ENCODE measurements at places on chromosomes 16 and 17.

- DNase-seq = no peak
These were observed 202.8 kb upstream of the WSB1 start for GRCh38 chr17:27091043-27091497.

DNA sequence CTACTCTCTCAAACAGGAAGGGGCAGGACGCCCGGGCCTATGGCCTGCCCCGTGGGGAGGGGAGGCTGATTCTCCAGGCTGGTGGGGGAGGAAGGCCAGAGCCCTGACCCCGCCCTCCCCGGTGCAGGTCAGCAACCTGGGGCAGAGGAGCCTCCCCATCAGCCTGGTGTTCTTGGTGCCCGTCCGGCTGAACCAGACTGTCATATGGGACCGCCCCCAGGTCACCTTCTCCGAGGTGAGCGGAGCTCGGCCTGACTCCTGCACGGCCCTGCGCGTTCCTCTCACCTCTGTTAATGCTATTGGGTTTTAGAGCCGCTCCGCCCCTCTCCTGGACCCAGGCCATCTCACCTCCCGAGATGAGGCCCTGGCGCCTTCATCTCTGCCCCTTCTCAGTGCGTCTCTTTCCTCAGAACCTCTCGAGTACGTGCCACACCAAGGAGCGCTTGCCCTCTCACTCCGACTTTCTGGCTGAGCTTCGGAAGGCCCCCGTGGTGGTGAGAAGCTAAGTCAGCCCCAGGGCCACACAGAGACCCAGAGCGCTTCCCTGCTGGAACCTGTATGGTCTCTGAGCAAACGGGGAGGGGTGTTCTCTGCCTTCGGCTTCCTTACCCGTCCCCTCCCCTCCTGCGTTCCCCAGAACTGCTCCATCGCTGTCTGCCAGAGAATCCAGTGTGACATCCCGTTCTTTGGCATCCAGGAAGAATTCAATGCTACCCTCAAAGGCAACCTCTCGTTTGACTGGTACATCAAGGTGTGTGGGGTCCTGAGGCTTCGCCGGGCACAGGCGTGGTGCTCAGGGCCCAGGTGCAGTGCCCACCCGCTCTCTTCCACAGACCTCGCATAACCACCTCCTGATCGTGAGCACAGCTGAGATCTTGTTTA, 25.1 kb upstream of the ITGAX start:
- no peak for DNase-seq

DNA sequence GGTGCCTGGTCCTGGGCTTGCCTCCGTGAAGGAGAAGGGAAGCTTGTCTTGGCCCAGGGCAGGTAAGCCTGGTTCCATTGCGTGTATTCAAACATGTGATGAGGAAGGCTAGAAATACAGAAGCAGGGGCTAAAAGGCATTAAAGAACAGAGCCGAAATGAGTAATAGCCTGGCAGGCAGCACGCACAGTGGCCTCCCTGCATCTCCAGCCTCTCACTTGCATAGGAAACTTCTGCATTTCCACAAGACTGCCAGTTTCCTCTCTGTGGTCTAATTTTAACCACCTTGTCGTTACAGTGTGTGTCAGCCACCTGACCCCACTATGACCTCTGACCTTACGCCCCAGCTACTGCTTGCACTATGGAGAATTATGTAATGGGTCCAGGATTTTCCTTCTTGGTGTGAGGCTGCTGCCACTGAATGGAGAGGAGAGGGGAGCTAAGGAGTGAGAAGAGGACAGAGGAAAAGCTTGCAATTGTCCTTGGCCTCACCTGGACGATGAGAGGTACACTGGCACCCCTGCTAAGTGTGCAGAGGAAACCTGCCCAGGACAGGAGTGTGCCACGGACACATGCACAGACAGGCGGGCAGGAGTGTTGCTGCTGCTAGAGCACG, 32.8 kb downstream of the HIC1 start:
- DNase-seq = peak; percentile 85

DNA sequence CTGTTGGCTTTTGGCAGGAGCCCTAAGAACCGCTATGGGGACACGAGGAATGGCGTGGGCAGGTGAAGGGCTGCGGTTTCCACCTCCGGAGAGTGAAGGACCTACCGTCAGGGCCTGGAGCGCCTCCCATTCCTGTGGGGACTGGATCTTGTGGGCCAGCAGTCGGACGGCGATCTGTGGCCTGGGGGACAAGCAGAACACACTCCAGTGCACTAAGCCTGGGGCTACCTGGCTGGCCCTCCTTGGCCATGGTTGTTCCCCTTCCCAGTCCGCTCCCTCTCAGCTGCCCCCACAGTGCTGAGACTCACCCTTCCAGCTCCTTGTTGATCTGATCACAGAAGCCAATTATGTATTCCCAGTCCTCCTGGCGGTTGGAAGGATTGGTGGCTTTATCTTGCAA, 15.0 kb downstream of the GGA3 start:
- no peak for DNase-seq

- no peak for DNase-seq
These were observed 56.7 kb upstream of the ERCC4 start for GRCh38 chr16:13863075-13863765.

DNA sequence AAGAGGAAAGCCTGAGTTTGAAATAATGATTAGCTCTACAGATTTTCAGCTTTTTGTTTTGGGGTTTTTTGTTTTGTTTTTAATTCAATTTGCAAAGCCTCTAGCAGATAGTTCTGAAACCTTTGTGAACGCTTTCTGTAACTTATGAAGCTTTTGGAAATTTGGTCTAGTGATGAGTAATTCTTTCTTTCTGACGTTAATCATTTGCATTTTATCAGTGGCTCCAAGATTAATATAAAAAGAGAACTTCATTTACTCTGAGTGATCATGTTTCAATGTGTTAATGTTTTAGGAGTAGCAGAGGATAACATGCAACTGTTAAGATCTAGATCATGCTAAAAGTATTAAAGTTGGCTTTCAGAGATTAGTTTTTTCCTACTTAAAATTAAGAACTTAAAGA, 160.3 kb upstream of the TBX2 start:
- no peak for DNase-seq

DNA sequence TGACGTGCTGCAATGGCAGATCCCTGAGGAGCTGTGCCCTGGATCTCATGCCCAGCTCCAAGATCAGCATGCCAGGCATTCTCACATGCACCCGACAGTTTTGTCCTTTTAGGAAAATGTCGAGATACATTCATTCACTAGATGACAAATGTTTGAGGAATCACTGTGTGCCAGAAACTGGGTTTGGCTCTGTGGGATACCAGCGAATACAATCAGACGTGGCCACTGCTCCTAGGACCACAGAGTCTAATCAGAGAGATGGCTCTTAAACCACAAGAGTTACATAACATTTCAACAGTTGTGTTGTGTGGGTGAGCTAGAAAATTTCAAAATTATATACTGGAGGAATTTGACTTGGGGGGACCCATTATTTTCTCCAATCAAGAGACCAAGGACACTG, 579.7 kb downstream of the CDH13 start:
- DNase-seq = no peak

GRCh38 chr17:77824102-77824779, 134.3 kb upstream of the TNRC6C start:
- DNase-seq = no peak

DNA sequence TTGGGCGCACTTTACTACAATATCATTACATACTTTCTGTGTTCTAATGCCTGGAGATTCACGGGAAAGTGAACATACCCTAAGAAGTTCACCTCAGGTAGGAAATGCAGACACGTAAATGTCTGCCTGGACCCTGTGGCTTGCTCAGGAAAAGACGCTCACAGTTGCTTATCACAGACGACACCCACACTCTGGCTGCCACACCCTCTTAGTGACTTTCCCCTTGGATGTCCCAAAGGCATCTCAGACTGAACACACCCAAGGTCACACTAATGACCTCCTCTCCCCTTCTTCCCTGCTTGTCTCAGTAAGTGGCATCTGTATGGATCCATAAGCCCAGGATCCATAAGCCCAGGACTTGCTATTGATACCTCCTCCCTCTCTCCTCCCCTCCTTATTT, 32.6 kb downstream of the CDRT15 start:
- no peak for DNase-seq

- no peak for DNase-seq
These were observed 565.6 kb downstream of the WWOX start for GRCh38 chr16:78664811-78665772.

GRCh38 chr16:78444-79150, 572 bp downstream of the MPG start:
- DNase-seq = no peak

- no peak for DNase-seq
These were observed 46.9 kb downstream of the ZFHX3 start for GRCh38 chr16:73000907-73001521.

GRCh38 chr17:55023626-55024025, 55.1 kb downstream of the STXBP4 start:
- DNase-seq = no peak

- no peak for DNase-seq
These were observed 11.9 kb downstream of the SBK1 start for GRCh38 chr16:28304214-28304613.

- DNase-seq = no peak
These were observed 8.9 kb upstream of the TMEM220 start for GRCh38 chr17:10738521-10739258.

DNA sequence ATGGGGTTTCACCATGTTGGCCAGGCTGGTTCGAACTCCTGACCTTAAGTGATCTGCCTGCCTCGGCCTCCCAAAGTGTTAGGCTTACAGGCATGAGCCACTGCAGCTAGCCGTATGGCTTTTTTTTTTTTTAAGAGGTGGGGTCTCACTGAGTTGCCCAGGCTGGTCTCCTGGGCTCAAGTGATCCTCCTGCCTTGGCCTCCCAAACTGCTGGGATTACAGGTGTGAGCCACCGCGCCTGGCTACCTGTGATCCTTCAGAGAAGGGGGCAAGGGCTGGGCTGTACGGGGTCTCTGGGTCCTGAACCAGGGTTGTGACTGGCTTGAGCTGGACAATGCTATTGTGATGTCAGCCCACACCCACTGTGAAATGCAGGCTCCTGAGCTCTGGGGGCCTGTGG, at the start of gene RNF151:
RNF151 (plus strand) TSS at position 397 of the 400 bp plus-strand sequence. CDS start 26 bp downstream, outside the sequence.
- no peak for DNase-seq

DNA sequence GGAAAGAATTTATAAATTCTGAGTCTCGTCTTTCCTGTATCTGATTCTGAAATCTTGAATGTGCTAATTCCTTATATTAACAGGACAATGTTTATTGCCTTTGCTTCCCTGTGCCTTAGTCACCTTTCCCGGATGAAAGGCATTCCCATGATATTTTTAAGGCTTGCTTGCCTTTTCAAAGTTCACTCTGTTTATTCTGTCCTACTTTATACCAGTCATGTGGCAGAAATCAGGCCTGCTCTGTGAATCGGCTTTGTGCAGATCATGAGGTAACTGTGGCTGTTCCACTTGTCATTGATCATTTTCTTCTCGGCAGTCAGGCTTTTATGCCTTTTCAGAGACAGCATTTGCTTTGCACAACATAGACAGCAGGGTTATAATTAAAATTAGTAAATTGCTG, 28.8 kb upstream of the ABCC11 start:
- DNase-seq = no peak

GRCh38 chr16:75614066-75614897, 8.8 kb downstream of the ADAT1 start:
- no peak for DNase-seq

- DNase-seq = no peak
These were observed 3.9 kb upstream of the RAB40B start for GRCh38 chr17:82702231-82702927.

- DNase-seq = peak; percentile 15
These were observed 355.3 kb downstream of the TOX3 start for GRCh38 chr16:52191531-52192134.

DNA sequence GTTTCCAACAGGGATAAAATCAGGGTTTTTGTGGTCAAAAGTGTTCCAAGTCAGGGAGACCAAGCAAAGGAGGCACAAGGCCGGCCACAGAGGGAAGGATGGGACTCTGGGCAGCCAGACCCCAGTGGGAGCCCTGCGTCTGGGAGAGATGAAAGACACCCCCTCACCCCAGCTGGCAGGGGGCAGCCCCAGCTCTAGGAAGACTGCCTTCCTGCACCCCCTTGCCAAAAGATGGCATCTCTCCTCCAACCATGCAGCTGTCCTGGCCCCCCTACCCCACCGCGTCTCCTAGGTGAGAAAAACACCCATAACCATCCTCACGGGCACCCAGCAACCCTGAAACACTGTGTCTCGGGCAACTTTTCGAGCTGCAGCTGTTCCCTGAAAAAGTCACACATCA, 51.3 kb downstream of the CUEDC1 start:
- DNase-seq = no peak

DNA sequence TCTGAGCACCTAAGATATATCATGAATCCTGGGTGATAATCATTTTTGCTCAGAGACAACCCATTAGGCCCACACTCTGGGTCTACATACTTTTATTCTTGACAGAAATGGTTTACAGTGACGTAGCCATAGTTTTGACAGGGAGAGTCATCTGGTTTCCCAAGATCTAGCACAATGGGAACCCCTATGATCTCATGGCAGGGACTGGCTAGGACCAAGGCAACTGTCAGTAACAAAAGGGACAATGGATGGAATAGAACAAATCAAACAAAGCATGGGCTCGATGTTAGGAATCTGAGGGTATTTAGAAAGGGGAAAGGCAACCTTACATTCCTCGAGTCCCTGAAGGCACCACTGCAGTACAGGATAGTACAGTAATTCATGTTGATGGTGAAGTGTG, 20.5 kb downstream of the CFAP97D1 start:
- DNase-seq = no peak

DNA sequence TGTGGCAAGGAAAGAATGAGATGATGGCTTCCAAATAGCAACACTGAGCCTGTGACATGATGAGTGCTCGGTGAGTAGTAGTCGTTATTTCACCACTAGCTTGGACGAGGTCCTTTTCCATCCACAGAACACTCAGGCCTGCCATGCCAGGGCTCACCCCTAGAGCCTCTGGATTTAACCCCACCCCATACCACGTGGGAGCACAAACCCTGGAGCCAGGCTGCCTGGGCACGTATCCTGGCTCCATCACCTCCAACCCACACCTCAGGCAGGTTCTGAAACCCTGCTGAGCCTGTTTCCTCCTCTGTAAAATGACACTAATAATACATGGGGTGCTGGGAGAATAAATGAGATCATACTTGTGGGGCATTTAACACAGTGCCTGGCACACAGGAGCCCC, 192.4 kb downstream of the KATNIP start:
- DNase-seq = no peak

GRCh38 chr17:6461792-6462524, 17.7 kb downstream of the PIMREG start:
- no peak for DNase-seq

DNA sequence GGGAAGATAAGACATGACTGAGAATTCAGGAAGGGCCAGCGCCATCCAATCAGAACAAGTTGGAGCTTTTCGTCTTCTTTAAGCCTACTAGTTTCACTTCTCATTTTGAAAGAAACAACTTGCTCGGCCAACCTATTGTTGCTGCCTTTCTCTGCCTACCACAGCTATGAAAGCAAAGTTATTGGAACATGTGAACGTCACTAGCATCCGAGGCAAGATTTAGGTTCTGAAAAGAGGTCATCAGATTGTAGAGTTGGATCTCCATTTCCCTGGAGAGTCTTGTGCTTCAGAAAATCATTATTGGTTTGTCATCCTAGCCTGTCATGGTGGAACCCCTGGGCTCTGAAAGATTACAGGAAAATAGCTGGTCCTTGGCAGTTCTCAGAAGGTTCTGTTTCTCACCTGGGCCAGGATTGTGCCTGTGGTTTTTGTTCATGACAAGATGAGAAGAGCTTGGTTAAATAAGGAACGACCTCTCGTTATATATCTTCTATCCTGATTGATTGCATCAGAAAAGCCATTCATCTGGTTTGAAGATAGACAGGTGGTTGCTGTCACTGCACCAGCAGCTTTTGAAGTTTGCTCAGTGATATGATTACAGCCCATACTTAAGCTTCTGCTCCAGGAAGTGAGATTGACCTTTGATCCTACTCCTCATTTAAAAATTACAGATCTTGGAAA, 25.3 kb downstream of the CDH13 start:
- no peak for DNase-seq

- no peak for DNase-seq
These were observed 15.1 kb downstream of the NQO1 start for GRCh38 chr16:69711115-69711740.
